ENCODE measurements at places on chromosomes 1 and 21. TPM values are rescaled to one million over a fixed set of nuclear protein-coding genes. Genes with fewer than 3 reads are reported as not detected.

DNA sequence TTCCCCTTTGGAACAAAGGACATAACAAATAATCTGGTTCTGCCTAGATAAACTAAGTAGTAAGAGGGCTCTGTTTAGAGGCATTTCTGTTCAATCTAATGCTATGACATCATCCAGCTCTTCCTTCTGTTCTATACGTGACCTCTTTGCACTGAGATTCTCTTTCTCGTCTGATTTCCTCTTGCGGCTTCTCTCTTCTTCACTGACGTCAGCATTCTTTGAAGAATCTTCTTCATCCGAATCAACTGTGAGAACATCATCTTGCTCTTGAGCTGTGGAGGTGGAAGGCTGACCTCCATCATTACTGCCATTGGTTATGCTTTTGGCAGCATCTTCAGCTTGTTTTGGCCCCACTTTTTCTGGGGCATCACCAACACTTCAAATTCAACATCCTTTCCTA lies 130.4 kb downstream of the HS2ST1 start:
- no peak for DNase-seq

DNA sequence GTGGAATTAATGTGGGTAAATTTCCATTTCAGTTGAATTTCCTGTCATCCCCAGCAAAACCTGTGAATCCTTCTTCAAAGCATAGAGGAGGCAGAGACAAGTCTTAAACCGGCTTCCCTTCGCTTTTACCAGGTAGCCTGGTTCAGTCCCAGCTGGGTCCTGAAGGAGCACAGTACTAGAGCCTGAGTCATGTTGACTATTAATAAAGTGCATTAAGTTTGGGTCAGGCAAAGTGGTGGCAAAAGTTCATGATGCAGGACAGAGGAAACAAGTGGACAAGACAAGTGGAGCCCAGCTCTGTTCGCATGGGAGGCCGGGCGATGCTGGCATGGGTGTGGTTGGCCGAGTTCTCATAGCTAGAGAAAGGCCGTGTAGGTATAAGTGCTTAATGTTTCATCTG lies 150.4 kb downstream of the DYRK1A start:
- no peak for DNase-seq

- DNase-seq: no peak
Observed at GRCh38 chr1:109559995-109560394, 11.6 kb downstream of the GNAI3 start.

- peak; percentile 62 for DNase-seq
Observed at GRCh38 chr1:53982034-53982762, 35.8 kb downstream of the LDLRAD1 start.

ALX3 gene
- total RNA-seq: not detected

AMPD1 gene
- total RNA-seq: not detected

Data from LHCN-M2 (cell line).